Right lobe of liver (tissue), 6 donors: ENCODE measurements at places on chromosomes 4 and X. TPM values are rescaled to one million over a fixed set of nuclear protein-coding genes. Genes with fewer than 3 reads are reported as not detected.

GPRASP1 gene
- 0.93 TPM for total RNA-seq

DNA sequence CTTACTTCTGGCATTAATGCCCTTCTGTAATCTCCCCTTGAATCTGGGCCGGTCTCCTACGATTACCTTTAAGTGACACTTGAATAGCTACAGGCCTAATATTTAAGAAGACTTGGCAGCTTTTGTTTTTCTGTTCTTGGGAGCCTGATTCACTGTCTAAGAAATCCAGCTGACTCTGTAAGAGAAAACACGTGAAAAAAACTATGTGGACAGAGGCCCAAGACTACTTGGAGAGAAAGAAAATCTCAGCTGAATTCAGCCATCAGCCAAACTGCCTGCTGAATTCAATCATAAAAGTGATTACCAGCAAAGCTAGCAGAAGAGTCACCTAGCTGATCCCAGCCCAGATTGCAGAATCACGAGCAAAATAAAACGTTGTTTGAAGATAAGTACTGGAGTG, 521.2 kb downstream of the MID1IP1 start:
- no peak for DNase-seq

- DNase-seq = no peak
Measured at GRCh38 chr4:78476108-78476704, 75.4 kb upstream of the ANXA3 start.

DNA sequence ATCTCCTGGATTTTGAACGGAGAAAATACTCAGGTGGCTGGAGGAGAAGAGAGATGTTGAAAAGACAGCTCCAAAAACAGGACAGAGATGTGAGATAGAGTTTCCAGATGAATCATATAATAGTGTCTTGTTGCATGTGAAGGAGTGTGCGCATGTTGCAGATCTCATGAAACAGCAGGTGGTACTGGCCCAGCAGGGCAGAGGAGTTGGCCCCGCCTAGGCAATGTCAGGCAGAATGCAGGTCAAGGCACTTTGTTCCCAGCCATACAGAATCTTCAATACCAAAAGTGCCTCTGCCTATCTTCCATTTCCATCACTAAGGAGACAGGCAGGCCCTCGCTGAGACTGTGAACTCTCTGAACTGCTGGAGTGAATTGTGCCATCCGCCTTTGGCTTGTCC, 63.9 kb upstream of the FAT1 start:
- no peak for DNase-seq

- peak; percentile 67 for DNase-seq
Measured at GRCh38 chr4:25862411-25863346, at the start of gene SEL1L3. Gene SEL1L3 (minus strand): TSS chr4:25862988. CDS start chr4:25862836, 152 bp downstream.
